Large intestine (tissue), 12 donors: ENCODE measurements at places on chromosomes 1 and 21. TPM values are rescaled to one million over a fixed set of nuclear protein-coding genes. Genes with fewer than 3 reads are reported as not detected.

The CNN3 gene
- polyA plus RNA-seq = 97.0 TPM

The FCGR2B gene
- polyA plus RNA-seq = 0.06 TPM

The RRP1B gene
- 21.1 TPM for polyA plus RNA-seq

The OR2L5 gene
- not detected for polyA plus RNA-seq

The PTPN7 gene
- polyA plus RNA-seq = 4.4 TPM

The PDZK1IP1 gene
- 14.6 TPM for polyA plus RNA-seq

The CFAP126 gene
- 0.15 TPM for polyA plus RNA-seq

The KLHL20 gene
- 18.8 TPM for polyA plus RNA-seq

- no peak for DNase-seq
These were observed 49.8 kb downstream of the ATP2B4 start for GRCh38 chr1:203676455-203676854.

DNA sequence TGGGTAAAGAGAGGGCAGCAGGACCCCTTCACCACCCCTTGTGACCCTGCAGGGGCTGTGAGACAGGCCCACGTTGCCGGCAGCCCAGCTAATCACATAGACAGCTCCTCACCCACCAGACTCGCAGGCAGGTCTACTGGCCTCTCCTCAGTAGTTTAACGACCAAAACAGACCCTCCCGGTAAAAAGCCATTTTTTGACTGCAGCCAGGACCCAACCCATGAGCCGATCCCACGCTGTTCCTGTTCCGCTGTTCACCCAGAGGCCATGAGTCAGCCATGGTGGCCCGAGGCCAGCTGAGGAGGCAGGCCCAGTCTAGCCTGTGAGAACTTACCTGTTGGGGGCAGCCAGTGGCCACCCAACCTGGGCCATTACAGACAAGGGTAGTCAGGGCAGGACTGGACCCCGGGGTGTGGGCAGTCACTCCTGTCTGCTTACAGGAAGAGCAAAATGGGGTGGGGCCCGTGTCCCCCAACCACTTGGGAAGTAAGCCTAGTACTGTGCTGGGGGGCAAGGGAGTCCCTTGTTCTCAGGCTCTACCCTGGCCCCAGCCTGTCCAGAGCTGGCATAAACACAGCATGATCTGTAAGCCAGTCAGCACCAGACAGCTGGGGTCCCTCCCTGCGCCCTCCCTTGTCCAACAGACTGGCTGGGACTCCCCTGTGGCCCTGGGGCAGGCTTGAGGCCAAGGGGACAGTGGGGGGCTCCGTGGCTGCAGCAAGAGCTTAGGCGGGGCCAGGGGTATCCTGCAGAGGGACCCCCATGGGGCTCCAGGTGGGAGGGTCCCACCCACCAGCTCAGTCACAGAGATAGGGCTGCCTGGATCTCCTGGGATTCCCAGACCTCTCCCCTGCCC is 61.9 kb downstream of the WNT9A start:
- DNase-seq = no peak

DNA sequence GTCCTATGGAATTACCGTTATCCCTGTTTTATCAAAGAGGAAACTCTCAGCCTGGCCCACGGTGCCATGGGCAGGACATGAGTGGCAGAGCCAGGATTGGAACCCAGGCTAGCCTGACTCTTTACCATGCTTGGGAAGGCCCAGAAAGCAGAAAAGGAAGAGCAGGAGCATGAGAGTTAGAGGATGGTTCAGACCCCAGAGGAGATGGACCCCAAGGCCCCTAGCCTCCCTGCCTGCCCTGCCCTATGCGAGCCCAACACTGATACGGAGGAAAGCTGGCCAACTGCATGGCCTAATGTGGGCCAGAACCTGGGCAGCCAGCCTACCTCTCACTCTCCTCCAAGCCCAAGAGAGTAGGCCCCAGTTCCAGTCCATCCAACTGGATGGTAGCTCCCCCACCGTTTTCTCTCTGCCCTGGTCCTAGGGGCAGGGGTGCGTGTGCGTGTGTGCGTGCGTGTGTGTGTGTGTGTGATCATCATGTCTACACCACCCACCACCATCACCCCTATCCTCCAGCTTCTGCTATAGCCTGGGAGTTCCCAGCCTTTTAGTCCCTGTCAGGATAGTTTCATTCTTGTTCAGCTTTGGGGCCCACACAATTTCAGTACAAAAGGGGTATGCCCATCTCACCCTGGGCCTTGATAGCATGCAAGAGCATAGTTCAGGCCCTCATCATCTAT is 15.4 kb upstream of the MEX3A start:
- no peak for DNase-seq

DNA sequence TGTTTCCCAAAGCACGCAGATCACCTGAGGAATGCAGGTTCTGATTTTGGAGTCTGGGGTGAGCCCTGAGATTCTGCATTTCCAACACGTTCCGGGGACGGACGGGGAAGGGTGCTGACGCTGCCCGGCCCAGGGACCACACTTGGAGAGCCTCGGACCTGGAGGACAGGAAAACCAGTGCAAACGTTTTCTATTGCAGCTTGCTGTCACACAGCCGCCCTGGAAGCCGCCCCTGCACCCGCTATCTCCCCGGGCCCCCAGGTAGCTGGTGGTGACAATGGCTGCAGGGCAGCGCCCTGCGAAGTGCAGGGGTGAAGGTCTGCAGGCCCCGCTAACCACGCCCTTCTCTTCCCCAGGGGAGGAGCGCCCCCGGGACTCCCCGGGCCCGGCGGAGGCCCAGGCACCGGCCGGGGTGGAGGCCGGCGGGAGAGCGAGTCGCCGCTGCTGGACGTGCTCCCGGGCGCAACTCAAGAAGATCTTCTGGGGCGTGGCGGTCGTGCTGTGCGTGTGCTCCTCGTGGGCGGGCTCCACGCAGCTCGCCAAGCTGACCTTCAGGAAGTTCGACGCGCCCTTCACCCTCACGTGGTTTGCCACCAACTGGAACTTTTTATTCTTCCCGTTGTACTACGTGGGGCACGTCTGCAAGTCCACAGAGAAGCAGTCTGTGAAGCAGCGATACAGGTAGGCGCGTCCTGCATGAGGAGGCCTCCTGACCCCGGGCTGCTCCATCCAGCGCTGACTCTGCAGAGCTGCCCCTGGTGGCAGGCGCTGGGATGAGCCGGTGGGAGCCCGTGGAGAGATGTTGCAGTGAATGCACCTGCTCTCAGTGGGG is 142.0 kb upstream of the COA6 start:
- DNase-seq = no peak

GRCh38 chr1:117605164-117605773 is 579 bp upstream of the TENT5C start:
- DNase-seq = no peak

DNA sequence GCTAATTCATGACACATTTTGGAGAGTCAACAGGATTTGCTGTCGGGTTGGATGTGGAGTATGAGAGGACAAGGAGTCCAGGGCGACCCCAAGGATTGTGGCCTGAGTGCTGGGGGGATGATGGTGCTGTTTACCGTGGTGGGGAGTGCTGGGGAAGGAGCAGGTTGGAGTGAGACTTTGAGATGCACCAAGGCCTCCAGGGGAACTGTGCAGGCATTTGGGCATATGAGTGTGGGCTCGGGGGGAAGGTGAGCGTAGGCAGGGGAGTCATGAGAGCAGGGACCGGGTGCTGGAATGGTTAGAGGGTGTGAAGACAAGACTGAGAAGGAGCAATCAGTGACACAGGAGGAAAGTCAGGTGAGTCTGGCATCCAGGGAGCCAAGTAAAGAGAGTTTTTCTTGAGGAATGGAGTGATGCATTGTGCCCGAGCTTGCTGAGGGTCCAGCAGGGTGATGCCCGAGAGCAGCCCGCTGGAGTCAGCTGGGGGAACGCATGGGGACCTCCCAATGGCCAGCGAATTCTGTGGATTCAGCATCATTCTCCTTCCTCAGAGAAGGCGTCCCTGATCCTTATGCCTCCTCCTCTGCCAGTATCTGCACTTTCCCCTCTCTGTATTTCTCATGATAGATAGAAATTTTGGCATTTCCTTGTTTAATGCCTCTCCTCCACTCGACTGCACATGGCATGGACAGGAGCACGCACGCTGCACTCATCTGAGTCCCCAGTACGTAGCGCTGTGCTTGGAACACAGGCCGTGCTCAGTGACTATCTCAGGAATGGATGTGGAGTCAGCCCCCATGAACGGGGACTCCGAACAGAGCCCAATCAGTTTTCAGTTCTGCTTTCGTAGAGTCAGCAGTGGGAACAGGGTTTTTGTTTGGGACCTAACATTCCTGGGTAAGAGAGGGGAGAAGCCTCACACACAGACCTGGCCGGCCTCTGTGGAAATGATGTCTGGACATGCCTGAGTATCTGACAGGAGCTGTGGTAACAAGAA is 52.1 kb upstream of the ETV3 start:
- DNase-seq = no peak

GRCh38 chr1:246591958-246592357 is 25.7 kb downstream of the CNST start:
- DNase-seq = no peak
